GM20000 (cell line): ENCODE measurements at places on chromosomes 5 and 9.

DNA sequence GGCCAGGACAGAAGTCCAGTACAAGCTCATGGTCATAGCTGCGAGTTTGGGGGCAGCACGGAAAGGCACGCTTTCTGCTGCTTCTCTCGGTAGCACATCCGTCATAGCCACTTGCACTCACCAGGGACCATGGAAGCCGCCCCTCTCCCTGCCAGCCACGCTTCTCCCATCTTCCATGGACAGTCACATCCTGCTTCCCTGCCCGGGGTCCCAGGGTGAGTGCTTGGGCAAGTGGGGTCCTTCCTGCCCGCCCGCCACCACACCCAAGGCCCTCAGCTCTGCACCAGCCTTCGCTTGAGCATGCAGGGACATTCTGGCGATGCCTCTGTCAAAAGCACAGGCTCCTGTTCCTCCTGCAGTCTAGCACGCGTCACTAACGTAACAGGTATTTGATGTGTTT lies 13.1 kb upstream of the IRX2 start:
- DNase-seq: no peak

- DNase-seq: no peak
Measured at GRCh38 chr5:179870403-179870903, 11.8 kb upstream of the MRNIP start.

DNA sequence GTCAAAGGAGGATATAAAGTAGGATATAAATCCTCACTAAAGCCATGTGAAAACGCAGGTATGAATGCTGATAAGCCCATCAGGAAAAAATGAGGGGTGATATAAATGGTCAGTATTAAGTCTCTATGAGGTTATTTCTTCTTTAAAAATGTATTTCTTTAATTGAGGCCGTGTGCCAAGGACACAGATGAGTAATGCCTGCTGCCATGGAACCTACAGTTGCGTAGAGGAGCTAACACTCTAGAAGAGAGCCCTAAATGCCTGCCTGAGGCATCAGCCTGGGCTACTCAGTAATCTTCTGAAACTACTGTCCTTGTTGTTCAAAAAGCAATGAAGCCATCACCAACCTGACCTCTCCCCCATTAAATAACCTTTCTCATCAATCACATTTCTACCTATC lies 84.9 kb downstream of the KLHL3 start:
- DNase-seq: no peak

- DNase-seq: peak; percentile 93
Measured at GRCh38 chr9:126722252-126722921, 82.5 kb upstream of the ZBTB43 start.

DNA sequence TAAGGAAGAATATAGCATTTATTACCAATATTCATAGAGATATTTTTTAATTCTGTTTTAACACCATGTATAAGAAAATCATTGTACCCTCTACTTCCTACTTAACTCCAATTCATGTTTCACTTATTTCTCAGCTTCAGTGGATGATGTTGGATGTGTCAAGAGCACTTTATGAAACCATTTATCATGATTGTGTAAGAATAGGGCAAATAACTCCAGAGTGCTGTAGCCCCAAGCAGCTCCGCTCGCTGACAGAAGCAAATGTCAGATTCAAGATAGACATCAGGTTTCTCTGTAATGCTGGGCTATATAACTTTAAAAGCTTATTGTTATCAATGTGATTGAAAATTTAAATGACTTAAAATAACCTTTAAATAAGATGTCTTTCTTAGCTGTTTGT lies 50.4 kb downstream of the MAST4 start:
- DNase-seq: no peak

GRCh38 chr9:26662476-26662875 lies 230.1 kb downstream of the CAAP1 start:
- no peak for DNase-seq

DNA sequence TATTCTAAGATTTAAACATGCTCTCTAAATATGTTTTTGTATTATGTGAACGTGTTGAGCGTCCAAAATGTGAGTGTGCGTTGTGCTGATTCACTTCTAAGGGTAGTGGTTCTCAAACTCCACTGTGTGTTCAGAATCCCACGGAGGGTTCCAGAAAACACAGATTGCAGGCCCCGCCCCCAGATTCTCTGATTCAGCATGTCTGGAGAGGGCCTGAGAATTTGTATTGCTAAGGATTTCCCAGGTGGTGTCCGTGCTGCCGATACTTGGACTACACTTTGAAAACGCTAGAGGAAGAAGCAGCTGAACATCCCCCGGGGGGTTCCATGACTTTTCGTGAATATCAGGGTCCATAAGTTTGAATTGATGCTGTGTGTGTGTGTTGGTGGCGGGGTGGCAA lies 1043.2 kb upstream of the WWC1 start:
- no peak for DNase-seq

DNA sequence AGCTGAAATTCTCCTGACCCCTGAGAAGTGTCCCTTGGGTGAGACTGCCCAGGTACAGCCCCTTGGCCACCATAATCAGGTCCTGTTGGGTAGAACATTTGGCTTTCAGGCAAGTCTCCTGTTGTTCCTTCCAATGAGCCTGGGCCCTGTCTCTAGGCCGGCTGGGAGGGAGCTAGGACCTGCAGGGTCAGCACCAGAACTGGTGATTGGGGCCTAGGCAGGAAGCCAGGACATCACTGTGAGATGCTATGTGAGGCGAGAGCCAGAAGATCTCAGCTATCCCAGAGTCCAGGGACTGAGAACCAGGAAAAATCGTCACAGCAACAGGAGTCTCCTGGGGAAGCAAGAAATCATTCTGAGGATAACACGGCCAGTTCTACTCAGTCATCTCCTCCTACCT lies 51.5 kb downstream of the PCDH1 start:
- DNase-seq: no peak
